ENCODE measurements at places on chromosomes 7 and 10.

- DNase-seq, result no peak
Observed at GRCh38 chr10:75972491-75973276, 541.3 kb downstream of the LRMDA start.

DNA sequence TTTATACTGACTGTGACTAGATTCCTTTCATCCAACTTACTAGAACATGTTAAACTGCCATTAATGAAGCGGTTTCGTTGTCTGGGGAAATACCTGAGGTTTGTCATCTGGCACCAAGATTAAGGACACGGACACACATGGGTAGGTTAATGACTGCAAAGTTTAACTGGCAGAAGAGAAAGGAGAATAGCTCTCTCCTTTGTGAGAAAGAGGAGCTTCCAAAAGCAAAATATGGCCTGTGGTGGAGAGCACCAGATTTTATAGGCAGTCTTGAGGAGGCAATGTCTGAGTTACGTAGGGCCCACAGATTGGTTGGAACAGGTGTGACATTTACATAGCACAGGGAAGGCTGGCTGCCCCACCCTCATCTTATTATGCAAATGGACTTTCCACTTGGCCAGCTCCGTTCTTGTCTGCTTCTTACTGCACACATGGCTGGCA lies 1193.0 kb upstream of the CELF2 start:
- no peak for DNase-seq

DNA sequence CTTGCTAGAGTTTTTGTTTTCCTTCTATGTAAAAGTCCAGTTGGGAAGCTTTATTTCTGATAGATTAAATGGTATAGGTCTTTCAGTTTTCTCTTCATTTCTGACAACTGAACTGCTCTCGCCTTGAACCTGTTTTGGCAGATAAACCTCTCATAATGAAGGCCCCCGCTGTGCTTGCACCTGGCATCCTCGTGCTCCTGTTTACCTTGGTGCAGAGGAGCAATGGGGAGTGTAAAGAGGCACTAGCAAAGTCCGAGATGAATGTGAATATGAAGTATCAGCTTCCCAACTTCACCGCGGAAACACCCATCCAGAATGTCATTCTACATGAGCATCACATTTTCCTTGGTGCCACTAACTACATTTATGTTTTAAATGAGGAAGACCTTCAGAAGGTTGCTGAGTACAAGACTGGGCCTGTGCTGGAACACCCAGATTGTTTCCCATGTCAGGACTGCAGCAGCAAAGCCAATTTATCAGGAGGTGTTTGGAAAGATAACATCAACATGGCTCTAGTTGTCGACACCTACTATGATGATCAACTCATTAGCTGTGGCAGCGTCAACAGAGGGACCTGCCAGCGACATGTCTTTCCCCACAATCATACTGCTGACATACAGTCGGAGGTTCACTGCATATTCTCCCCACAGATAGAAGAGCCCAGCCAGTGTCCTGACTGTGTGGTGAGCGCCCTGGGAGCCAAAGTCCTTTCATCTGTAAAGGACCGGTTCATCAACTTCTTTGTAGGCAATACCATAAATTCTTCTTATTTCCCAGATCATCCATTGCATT lies 27.1 kb downstream of the MET start:
- DNase-seq, result no peak

DNA sequence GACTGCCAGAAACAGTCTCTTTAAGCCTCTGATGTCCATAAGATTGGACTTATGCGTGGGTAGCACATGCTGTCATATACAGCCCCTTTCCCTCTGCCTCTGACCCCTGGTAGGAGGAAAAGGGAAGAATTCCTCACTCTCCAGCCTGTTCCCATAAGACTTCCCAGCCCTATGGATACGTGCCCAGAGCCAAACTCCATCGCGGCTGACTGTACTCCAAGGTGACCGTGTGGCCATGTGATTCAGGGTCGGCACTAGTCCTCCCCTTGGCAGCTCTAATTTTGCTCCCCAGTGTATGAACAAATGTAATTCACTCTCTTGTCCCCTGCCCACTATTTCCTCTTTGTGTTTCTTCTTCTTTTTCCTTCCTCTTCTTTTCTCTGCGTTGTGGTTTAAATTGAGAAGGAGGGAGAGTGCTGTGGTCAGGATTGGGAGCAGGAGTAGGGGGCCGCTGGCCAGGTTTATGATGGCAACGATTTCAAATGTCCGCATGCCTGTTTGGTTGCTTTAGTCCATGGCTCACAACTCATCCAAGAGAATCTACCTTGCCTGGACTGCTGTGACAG lies 43.8 kb downstream of the PRLHR start:
- no peak for DNase-seq

DNA sequence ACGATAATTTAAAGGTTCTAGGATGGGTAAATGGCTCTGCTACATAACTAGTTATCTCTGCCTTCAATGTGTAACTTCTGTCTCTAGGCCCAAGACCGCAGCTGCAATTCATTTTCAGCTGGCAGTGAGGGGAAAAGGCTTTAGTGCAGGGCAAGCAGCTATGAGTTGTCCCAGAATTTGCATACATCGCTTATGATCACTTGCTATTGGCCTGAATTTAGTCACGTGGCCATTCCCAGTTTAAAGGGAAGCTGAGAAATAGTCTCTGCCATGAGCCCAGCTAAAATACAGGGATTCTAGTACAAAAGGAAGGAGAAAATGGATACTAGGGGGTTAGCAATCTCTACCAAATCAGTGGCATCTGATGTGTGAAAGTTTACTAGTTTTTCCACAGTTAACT lies 145.8 kb upstream of the IMMP2L start:
- no peak for DNase-seq

DNA sequence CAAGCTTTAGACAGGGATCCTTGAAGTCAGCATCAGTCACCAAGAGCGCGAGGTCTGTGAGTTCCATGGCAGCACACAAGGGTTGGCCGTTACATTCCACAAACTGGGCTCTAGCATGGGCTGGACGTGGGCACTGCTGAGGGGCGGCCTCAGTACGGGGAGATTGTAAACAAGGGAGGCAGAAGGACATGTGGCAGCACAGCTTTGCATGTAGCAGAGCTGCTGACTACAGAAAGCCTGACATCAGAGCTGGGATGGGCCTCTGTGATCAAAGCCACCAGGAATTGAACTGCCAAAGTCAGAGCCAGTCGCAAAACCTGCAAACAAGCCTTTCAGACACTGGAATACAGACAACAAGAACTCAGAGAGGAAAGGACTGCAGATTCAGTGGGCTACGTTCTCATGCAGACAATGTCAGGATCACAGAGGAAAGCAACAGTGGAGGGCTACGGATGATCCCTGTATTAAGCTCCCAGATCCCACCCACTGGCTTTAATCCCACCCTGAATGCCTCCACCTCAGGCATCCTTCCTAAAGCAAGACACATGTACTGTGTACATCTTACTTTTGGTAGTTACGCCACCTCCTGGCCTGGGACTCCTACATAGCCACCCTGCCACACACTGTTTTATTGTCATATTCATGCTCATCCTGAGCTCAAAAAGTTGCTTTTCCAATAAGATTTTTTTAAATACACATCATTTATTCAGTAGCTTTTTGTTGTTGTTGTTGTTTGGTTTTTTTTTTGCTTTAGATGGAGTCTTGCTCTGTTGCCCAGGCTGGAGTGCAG lies 291.1 kb upstream of the IMMP2L start:
- peak; percentile 36 for DNase-seq

GRCh38 chr7:155107126-155107525 lies 37.0 kb downstream of the HTR5A start:
- no peak for DNase-seq

DNA sequence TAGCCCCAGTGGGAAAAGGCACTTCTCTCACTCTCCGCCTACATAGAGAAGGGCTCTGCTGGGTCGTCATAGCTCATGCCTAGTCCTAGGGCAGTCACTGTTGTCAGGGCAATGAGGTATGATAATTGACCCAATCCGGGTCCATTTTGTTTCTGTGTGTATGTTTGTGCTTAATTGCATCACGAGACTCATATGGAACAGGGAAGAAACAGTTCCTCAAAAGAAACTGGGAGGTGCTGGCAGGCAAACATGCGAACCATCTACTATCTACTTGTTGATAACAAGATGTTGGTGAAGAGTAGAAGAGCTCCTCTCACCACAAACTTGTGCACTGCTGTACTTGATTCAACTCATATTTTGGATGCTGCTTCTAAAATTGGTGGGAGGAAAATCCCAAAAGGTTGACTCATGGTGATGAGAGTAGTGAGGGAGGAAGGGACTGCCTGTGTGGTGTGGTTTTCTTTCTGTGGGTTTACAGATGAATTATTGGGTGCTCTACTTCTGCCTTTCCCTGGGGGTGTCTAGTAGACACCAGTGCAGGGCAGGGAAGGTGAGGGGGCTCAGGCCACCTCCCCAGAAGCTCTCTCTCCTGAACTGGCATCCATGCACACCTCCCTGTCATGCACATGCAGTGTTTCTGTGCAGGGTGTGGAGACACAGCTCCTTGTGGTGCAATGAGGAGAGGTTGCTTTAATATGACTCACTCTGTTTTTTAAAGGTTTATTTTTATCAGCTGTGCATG lies 29.4 kb downstream of the LSMEM1 start:
- no peak for DNase-seq

DNA sequence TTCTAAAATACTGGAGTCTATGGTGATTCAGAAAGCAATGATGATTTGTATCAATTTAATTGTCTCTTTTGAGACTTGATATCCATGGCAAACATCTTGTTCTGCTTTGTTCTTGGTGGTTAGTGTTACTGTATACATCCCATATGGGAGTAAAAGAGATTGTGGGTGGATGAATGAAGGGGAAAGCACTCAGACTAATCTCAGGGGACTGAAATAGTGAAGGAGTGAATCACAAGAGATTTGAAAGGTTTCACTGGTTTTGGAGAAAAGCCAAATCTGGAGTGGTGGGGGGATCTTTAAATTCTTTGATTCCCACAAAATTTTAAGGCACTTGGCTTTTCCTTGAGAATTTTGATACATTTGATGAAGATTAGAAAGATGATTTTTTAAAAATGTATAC lies 369.4 kb downstream of the INHBA start:
- DNase-seq, result no peak

- no peak for DNase-seq
Observed at GRCh38 chr7:38292442-38292841, 19.0 kb upstream of the TARP start.

DNA sequence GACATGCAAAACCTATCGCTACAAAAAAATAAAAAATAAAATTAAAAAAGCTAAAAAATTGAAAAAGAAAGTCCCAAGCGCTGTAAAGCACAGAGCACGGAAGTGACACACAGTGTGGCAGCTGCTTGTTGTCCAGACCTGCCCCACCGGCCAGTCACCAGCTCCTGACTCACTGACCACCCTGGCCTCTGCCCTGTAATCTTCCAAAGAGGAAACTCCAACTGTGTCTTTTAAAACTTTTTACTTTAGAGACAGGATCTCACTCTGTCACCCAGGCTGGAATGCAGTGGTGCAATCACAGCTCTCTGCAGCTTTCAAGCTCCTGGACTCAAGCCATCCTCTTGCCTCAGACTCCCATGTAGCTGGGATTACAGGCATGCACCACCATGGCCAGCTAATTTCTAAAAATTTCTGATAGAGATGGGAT lies 23.6 kb downstream of the GNA12 start:
- no peak for DNase-seq

DNA sequence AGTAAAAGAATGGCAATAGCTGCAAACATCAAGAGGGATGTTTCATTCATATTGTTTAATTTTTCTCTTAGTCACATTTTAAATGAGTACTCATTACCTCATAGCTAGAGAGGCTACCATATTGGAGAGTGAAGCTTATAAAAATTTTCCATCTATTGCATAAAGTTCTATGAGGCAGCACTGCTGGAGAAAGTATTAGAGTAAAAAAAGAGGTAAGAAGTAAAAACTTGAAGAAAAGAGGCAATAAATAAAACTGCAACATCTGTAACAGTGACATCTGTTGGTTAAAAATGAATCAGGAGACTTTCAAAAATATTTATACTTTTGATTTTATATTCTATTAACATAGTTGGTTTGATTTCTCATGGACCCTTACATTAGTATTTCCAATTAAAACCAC lies 284.5 kb upstream of the SEMA3D start:
- DNase-seq, result no peak

GRCh38 chr7:135918134-135918533 lies 59.0 kb downstream of the MTPN start:
- no peak for DNase-seq

- no peak for DNase-seq
Observed at GRCh38 chr10:102704915-102705314, 9.3 kb downstream of the ARL3 start.

- DNase-seq, result no peak
Observed at GRCh38 chr7:66727058-66727457, 13.5 kb upstream of the RABGEF1 start.

- DNase-seq, result no peak
Observed at GRCh38 chr10:86678999-86679792, 10.9 kb downstream of the LDB3 start.

DNA sequence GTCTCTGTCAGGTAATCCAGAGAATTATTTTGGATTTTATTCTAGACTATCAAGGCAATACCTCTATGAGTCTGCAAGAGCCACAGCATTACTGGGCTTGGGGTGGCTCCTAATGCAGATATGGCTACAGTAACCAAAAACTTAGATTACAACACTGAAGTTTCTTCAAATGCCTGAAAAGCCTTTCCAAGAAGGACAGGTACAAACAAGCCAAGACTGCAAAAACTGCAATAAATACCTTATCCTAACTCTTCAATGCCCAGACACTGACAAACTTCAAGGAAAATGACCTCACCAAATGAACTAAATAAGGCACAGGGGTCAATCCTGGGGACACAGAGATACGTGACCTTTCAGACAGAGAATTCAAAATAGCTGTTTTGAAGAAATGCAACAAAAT lies 82.0 kb downstream of the TES start:
- DNase-seq, result no peak

DNA sequence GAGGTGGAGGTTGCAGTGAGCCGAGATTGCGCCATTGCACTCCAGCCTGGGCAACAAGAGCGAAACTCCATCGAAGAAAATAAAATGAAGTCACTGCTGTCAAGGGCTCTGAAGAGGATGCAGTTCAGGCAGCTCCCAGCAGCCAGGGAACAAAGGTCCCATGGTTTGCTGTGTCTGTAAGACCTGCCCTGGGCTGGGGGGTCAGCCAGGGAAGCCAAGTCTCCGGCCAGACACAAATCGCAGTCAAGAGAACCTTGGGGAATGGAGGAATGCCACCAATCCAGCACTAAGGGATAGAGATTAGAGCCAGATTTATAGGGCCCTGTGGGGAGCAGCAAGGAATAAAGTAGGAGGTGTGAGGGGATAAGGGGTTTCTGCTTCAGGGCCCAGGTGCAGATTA lies 28.9 kb upstream of the VSIR start:
- no peak for DNase-seq

- DNase-seq, result no peak
Observed at GRCh38 chr7:26162431-26162830, 10.4 kb downstream of the NFE2L3 start.
